ENCODE measurements at places on chromosomes 11 and 22.

DNA sequence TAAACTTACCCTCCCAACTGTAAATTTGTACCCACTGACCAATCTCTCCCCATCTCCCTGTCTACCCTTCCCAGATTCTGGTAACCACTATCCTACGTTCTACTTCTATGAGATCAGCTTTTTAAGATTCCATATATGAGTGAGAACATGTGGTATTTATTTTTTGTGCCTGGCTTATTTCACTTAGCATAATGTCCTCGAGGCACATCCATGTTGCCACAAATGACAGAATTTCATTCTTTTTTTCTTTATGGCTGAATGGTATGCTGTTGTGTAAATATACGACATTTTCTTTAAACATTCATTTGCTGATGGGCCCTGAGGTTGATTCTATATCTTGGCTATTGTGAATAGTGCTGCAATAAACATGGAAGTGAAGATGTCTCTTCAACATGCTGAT, 74.7 kb upstream of the RRM1 start:
- no peak for DNase-seq

DNA sequence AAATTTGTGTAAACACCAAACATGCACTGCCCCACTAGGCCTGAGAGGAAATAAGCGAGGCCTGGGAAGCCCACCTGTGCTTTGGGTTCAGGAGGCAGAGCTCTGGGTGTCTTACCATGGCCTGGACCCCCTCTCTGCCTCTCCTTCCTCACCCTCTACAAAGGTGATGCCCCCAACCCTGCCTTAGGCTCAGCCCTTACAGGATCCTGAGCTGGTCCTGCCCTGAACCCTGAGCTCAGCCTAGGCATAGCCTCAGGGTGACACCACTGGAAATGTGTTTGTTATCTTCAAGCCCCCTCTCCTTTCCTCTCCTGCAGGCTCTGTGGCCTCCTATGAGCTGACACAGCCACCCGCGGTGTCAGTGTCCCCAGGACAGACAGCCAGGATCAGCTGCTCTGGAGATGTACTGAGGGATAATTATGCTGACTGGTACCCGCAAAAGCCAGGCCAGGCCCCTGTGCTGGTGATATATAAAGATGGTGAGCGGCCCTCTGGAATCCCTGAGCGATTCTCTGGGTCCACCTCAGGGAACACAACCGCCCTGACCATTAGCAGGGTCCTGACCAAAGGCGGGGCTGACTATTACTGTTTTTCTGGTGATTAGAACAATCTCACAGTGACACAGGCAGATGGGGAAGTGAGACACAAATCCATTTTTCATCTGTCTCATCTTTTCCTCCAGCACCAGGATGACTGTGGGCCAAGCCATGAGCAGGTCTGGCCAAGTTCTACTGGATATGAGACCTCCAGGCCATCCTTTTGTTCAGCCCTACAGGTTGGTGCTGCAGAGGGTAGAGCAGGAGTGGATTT, 117.8 kb downstream of the GGTLC2 start:
- no peak for DNase-seq

DNA sequence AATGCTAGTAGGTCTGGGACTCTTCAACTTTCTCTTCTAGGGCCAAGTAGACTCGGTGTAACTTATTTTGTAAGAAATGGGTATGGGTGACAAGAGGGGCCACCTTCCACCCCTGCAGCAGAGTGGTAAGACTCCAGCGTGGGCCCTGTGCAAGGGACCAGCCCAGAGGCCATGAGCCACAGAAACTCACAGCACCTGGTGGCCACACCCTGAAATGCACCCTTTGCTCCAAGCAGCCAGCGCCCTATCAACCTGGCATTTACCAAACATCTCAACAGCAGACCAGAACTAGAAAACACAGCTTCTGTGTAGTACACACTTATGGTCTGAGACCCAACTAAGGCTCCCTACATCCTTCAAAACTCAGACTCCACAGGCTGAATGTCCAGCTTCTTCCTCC, 5.7 kb downstream of the CDCA5 start:
- DNase-seq, result peak; percentile 23

DNA sequence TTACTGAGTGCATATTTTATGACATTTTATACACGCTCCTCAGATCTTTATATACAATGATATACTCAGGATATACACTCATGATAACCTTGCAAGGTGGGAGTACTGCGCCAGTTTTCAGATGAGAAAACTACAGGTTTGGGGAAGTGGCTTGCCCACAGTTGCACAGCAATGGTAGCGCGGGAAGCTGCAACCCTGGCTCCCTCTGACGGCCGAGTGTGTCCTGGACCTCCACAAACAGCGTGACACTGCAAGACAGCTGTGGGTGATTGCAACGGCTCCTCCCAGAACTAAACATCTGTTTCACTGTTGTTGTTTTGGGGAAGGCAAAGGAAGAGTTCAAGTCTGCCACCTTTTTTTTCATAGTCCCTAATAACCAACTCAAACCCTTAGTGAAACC, 47.0 kb downstream of the PACSIN2 start:
- peak; percentile 32 for DNase-seq

DNA sequence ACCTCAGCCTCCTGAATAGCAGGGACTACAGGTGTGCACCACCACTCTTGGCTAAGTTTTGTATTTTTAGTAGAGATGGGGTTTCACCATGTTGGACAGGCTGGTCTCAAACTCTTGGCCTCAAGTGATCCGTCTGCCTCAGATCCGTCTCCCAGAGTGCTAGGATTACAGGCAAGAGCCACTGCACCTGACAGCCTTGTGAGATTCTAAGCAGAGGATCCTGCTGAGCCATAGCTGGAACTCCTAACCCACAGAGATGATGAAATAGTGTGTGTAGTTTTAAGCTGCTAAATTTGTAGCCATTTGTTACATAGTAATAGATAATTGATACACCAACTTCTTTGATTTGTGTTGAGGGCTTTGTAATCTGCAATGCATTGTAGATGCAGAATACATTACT, 51.1 kb downstream of the CLMP start:
- DNase-seq, result no peak

DNA sequence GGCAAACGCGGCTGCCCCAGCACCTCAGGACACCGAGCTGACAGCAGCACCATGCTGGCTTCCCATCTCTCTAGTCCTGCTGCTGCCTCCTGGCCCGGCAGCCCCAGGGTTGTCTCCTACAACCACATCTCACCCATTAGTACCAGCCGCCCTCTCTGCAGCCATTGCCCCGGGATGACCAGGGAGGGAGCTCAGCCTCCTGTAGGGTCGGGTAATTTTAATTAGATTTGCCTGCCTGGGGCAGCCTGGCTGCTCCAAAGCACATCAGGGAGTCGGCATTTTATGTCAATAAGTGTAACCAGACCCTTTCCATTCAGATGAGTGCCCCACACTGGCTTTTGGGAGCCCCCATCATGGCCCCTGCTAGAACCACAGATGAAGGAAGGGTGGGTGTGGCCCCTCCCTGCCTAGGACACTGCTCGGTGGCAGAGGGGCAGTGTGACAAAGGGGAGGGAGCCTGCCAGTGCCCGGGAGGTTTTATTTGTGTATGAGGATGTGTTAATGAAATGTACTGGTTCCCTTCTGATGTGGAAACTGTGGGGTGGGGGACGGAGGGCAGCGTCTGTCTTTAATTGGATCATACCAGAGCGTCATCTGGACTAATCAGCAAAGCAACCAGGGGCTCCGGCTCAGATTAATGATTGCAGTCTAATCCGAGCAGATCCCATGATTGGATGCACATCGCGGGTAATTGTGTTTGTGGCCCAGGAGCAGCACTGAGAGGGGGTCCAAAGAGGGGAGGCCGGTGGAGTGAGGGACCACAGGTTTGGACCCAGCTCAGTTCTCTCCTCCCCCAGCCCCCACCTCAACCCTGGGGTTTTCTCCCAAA, 125.3 kb downstream of the FEZ1 start:
- no peak for DNase-seq

All from AML-193 (cell line).